ENCODE measurements at places on chromosomes 3 and 15.

DNA sequence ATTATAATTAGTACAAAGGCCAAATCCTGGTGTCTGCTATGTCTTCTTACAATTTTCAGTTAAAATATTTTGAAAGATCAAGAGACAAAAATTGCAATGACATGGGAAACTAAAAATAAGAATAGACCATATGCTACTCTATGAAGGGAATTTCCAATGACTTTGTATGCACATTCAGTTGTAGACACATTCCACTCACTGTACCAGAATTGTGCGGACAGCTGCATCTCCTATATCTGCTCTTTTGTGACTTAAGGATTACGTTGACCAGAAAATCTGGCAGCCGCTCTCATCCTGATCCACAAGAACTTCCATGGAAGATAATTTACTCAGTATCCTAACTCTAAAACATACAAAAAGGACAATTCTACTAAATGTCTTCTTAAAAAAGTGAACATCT lies 493.9 kb upstream of the KCNMB2 start:
- no peak for DNase-seq

DNA sequence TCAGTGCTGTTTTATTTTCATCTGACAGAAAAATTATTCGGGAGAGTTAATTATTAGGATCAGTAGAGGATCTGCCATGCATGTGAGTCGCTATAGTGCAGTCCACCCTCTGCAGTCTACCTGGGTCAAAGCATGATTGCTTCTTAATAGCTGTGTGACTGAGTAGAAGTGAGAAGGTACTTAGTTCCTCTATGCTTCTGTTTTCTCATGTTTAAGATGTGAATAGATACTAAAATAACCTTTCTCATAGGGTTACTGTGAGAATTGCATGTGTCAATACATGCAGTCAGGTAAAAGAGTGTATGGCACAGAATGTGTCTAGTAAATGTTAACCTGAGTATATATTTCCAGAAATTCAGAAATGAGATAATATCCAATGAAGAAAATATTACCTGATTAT lies 435.7 kb downstream of the NAALADL2 start:
- no peak for DNase-seq

- no peak for DNase-seq
These were observed 24.9 kb upstream of the KBTBD12 start for GRCh38 chr3:127889976-127890650.

DNA sequence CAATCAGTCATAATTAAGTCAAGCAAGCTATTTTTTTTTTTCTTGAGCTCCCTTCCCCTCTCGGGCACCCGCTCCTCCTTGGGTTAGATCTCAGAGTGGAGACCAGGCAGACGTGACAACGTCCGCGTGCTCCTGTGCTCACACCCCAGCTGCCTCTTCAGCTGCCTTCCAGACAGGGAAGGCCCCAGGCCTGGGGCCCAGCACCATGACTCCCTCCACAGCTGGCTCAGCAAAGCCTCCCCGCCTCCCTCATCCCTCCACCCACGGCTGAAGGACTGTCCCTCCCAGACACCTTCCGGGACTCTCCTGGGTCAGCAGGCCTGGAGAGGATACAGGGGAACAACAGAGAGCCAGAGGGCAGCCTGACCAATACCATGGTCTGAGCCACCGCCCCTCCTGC lies 87.9 kb upstream of the LINGO1 start:
- no peak for DNase-seq

DNA sequence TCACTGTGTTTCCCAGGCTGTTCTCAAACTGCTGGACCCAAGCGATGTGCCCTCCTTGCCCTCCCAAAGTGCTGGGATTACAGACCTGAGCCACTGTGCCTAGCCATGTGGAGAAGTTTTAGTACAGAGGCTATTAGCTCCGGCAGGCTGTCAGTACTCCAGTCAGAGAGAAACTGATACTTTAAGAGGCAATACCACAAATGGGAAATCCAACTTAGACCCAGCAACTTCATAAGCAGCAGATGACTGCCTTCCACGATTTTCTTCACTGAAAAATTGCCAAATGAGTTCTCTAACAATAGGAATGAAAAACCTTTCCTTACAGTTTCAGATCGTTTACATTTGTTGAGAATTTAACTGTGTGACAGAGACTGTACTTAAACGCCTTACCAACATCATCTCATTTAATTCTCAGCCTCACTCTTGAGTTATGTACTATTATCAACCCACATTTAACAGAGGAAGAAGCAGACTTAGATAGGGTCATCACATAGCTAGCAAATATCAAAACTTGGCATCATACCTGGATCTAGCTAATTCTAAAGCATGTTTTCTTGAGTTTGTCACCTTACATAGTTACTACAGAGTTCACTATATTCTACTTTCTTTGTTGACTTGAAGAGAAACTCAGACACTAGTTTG lies 127.4 kb downstream of the TCF12 start:
- DNase-seq, result no peak

- no peak for DNase-seq
These were observed 17.2 kb downstream of the ATRIP start for GRCh38 chr3:48463703-48464102.

GRCh38 chr3:53067567-53067966 lies 21.7 kb upstream of the SFMBT1 start:
- DNase-seq, result no peak

- no peak for DNase-seq
These were observed 83.0 kb downstream of the NPTN start for GRCh38 chr15:73550190-73550589.

DNA sequence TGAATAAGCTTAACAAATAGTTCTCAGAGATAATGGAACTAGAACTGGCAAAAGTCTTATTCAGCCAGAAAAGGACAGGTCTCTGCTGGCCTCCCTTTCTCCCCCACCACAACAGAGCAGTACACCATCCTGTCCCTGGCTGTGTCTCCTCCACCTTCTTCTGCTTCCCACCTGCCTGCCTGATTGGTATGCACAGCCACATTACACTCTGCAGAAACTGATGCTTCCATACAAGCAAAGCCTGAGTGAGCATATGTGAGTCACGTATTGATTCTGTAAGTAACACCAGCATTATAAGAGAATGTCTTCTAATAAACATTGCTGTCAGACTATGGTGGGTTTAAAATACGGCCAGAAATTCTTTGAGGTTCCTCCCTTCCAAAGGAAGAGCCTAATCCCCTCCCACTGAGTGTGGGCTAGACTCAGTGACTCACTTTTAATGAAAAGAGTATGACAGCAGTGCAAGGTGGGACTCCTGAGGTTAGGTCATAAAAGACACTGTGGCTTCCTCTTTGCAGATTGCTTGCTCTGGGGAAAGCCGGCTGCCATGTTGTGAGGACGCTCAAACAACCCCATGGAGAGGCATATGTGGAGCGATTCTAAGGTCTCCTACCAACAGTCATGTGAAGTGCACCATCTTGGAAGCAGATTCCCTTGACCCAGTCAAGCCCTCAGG lies 44.4 kb downstream of the ANXA2 start:
- DNase-seq, result no peak

GRCh38 chr3:157152438-157152837 lies 7.5 kb downstream of the CCNL1 start:
- DNase-seq, result no peak

- no peak for DNase-seq
These were observed 103.5 kb downstream of the LPP start for GRCh38 chr3:188257384-188258026.

DNA sequence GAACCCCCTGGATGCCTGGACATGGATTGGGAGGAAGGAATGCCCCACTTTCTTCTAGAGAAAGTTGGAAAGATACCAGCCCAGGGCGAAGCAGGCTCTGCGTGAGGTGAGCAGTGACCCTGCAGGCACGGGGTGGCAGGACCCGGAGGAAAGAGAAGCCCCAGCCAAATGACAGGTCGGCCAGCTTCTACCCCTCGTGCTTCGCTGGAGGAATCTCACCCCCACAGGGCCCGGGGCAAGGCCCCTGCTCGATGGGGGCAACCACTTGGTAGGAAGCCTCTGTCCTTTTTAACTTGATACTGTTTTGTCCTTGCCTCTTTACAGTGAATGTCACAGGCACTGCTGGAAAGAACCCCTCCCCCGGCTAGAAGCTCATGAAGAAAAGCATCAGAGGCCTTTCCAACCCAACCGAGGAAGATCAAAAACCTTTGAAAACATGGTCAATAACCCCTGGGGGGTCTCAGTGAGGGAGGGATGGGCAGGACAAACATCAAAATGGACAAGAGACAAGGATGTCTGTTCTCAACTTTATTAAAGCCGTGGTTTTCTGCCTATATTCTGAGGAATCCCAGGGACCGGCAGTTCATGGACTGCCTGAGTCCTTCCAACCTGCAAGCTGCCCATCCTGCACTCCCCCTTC lies 54.4 kb downstream of the SH3BP5 start:
- no peak for DNase-seq

- no peak for DNase-seq
These were observed 24.5 kb upstream of the TRAK1 start for GRCh38 chr3:42066516-42067181.

- no peak for DNase-seq
These were observed 294.8 kb downstream of the PLCL2 start for GRCh38 chr3:17179381-17180205.

- DNase-seq, result no peak
These were observed 149.8 kb downstream of the SQOR start for GRCh38 chr15:45784656-45785055.

DNA sequence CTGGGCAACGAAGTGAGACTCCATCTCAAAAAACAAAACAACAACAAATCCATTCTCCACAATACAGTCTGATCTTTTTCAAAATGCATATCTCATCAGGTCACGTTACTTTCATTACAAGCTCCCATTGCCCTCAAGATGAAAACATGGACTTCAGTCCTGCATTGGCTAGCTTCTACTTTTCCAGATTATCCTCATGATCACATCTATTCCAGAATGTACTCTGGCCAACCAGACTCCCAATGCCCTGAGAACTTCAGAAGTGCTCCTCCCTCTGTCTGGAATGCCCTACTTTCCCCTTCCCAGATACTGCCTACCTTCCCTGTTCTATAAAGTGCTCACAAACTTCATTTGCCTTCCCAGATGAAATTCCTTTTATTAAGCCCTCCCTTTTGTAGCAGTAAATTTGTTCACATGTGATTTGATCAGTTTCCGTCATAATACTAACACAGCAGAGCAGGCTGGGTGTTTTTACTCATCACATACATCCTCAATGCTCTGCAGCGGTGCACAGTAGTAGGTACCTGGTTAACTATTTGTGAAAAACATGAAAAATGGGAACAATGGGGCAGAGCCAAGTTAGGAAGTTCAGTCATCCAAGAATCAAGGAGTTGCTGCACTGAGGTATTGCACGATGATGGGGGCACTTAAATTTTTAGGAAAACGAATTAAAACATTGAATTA lies 5.3 kb downstream of the RPL22L1 start:
- no peak for DNase-seq

- DNase-seq, result no peak
These were observed 65.2 kb downstream of the RARB start for GRCh38 chr3:25493246-25493645.

DNA sequence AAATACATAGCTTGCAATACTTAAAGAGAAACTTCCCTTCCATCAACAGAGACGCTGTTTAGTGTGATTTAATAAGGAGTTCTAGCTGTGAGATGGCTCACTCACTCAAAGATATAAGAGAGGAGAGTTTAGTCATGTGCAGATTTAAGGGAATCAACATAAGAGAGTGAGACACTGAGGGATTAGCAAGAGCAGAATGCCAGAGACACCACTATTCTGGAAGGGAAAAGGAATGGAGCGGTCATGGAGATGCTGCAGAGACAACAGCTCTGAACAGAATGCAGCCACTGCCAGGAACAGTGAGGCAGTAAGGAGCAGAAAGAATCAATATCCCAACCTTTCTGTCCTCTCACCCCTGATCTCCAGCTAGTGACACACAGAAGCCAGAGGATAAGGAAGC lies 248.8 kb downstream of the MBNL1 start:
- DNase-seq, result no peak

DNA sequence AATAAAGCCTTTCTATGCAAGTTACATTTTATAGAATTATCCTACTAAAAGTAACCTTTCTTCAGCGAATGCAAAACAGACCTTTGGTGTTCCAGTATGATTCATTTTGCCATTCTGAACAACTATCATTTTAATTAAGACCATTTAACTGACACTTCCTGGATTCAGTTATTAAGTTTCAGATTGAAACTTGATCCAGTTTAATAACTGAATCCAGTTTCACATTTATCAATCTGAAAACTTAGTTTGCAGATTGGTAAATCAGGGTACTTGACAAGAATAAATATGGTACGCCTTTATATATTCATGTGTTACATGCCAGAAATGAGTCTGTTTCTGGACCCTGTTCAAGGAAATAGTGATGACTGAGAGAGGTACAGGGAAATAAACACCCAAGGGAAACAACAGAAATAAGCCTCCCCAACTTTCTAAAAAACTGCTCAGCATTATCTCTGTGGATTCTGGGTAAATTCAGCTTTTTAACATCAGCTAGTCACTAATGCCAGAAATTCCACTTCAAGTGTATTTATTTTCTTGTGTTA lies 23.3 kb upstream of the NFKBIZ start:
- DNase-seq, result no peak

DNA sequence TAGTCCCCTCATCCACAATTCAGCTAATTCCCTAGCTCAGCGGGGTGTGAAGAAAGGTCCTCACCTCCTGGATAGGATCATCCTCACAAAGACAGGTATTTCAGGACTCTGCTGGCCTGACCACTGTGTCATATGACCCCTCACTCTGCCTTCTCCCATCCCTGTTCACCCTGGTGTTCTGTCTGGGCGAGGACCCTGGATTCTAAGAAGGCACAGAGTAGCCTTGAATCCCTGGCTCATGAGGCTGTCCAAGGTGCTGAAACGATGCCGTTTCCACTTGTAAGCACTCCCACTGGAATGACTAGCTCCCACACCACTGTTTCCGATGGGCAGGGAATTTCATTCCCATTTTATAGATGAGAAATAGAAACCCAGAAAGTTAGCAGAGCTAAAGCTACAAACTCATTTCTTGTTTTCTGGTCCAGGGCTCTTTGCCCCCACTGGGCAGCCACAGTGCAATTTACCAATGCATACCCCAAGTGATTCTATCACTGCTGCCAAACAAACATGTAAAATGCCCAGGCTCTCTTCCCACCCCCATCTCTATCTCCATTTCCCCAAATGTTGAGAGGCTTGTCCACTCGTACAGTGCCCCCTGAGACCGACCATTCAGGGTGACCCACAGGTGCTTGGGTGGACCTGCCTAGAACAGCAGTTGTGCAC lies 83.2 kb downstream of the RAB11A start:
- DNase-seq, result no peak

Data from stimulated activated naive B cell treated with anti-CD40 and anti-IgM and Interleukin-4, amounts not matched to agents 10 μg/mL and 1 μg/mL and 100 μg/mL, for 72 hours (primary cell).